ENCODE measurements at places on chromosomes 1 and 21.

DNA sequence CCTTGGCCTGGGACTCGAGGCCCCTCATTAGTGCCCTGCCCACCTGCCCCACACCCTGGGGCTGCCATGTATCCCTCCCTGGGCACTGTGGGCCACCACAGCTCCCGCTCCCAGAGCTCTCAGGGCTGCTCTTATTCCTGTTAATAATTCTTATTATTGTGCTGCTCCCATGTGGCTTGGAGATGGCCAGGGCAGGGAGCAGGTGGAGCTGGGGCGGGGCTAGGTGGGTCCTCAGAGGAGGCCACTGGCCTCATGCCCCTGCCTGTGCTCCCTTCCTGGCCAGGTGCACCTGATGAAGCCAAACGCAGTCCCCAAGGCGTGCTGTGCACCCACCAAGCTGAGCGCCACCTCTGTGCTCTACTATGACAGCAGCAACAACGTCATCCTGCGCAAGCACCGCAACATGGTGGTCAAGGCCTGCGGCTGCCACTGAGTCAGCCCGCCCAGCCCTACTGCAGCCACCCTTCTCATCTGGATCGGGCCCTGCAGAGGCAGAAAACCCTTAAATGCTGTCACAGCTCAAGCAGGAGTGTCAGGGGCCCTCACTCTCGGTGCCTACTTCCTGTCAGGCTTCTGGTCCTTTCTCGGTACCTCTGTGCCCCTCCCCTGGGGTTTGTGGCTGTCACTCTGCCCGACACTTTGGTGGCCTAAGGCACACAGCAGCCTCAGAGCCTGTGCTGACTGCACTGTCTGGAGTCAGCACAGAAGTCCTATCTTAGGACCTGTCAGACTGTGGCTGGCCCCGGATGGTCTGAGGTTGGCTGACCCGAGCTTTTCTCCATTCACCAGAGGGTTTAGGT, 34.1 kb downstream of the BMP8A start:
- H3K4me3 ChIP-seq, result peak overlapping the region; percentile 22
- H3K36me3 ChIP-seq, result peaks cover 4% of the 10 kb centered on the region
- DNase-seq, result peak; percentile 45
- H3K27me3 ChIP-seq, result no peaks in the 10 kb centered on the region

DNA sequence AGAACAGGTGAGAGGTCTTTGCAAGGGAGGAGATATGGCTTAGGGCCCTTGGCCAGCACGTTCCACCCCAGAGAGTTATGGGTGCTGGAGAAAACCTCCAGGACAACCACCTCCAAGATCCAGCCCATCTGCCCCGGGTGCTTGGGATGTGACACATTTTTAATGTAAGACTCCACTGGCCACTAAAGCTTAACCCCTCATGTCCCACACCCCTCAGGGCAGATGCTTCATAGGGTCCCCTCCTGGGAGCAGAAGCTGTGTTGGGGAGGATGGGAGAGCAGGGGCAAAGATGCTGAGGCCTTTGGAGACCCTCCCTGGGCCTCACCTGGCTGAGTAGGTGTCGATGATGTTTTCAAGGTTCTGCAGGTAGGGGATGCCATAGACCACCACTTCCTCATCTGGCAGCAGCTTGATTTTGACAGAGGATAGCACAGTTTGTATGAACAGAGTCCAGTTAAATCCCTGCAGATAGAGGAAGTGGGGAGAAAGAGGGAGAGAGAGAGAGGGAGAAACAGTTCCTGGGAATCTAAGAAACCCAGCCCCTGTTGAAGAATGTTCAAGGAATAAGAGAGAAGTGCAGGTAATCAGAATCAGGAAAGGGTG, 11.9 kb downstream of the PRXL2B start:
- H3K27me3 ChIP-seq, result peaks cover 34% of the 10 kb centered on the region
- peaks cover 1% of the 10 kb centered on the region for H3K36me3 ChIP-seq
- H3K4me3 ChIP-seq, result no peak overlapping the region

GRCh38 chr21:33734291-33734690, 92.0 kb downstream of the ITSN1 start:
- no peak overlapping the region for H3K27ac ChIP-seq
- DNase-seq, result no peak
- H3K27me3 ChIP-seq, result no peaks in the 10 kb centered on the region
- no peaks in the 10 kb centered on the region for H3K36me3 ChIP-seq
- no peak overlapping the region for H3K4me3 ChIP-seq

DNA sequence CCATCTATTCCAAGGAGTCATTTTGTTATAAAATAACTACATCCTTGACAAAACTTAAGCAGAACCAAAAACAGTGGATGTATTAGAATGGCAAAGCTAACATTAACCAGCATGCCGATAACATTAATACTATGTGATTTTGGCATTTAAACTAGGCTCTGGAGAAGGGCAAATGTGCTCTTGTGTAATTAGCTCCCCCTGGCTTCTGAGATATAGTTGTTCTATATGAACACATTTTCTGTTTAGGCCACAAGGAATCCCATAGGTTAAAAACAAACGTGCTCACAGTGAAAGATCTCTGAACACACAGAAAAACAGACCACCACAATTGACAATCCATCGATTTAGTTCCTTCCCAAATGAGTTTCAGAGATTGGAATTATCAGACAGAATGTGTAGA, 57.4 kb upstream of the TARS2 start:
- H3K27me3 ChIP-seq, result no peaks in the 10 kb centered on the region
- no peak overlapping the region for H3K4me3 ChIP-seq
- DNase-seq, result no peak

Measured in central memory CD8-positive, alpha-beta T cell (primary cell).